Epithelial cell of umbilical artery (primary cell): ENCODE measurements at places on chromosomes 7 and 10. TPM values are rescaled to one million over a fixed set of nuclear protein-coding genes. Genes with fewer than 3 reads are reported as not detected.

The SUN3 gene
- not detected in 2 replicates for total RNA-seq

The BZW2 gene
- 100 and 119 TPM in 2 replicates for total RNA-seq

The SPDYE6 gene
- not detected in 2 replicates for total RNA-seq

The ADAM22 gene
- total RNA-seq = 0.32 and 0.76 TPM in 2 replicates

The EEPD1 gene
- total RNA-seq = 0.32 and 1.4 TPM in 2 replicates

The TMEM229A gene
- not detected in 2 replicates for total RNA-seq

The NT5C2 gene
- total RNA-seq = 34.1 and 52.1 TPM in 2 replicates

The GPR85 gene
- total RNA-seq = 1.2 and 4.5 TPM in 2 replicates

The AMPH gene
- 3.9 and 4.3 TPM in 2 replicates for total RNA-seq

The CAV1 gene
- total RNA-seq = 772 and 1,370 TPM in 2 replicates

The UNCX gene
- total RNA-seq = not detected in 2 replicates

The MYL7 gene
- not detected in 2 replicates for total RNA-seq

The ADAMTS14 gene
- total RNA-seq = under 0.01 TPM in 1 of 2 replicates, not detected in the other

The GALNT17 gene
- not detected in 2 replicates for total RNA-seq

The GNAT3 gene
- not detected in 2 replicates for total RNA-seq

The GPER1 gene
- 0.32 TPM in 1 of 2 replicates, not detected in the other for total RNA-seq

The OR13A1 gene
- total RNA-seq = not detected in 2 replicates

The SPDYE11 gene
- total RNA-seq = not detected in 2 replicates

The CSGALNACT2 gene
- 12.0 and 12.3 TPM in 2 replicates for total RNA-seq

The HSPB1 gene
- total RNA-seq = 37.4 and 77.2 TPM in 2 replicates

The AZGP1 gene
- not detected in 2 replicates for total RNA-seq

The EVX1 gene
- total RNA-seq = not detected in 2 replicates

The CDNF gene
- total RNA-seq = 0.32 and 0.61 TPM in 2 replicates

The OR6B1 gene
- not detected in 2 replicates for total RNA-seq

The TMEM270 gene
- total RNA-seq = not detected in 2 replicates

The LMBR1 gene
- 53.9 and 64.3 TPM in 2 replicates for total RNA-seq

The GHRHR gene
- not detected in 2 replicates for total RNA-seq

The PDE6C gene
- not detected in 2 replicates for total RNA-seq

The TMEM196 gene
- total RNA-seq = not detected in 2 replicates

The ELAPOR2 gene
- 18.2 and 32.4 TPM in 2 replicates for total RNA-seq

The AGR3 gene
- not detected in 2 replicates for total RNA-seq

The LHPP gene
- total RNA-seq = 3.2 and 7.0 TPM in 2 replicates

The ZNF783 gene
- total RNA-seq = 4.5 and 5.3 TPM in 2 replicates

The SH2D4B gene
- under 0.01 and 0.30 TPM in 2 replicates for total RNA-seq
